Stimulated activated CD4-positive, alpha-beta T cell treated with anti-CD3 and anti-CD28 coated beads, Interleukin-12 subunit alpha, Interleukin-12 subunit beta, amount 100 ng/mL, for 4 hours (primary cell): ENCODE measurements at places on chromosomes 11 and 22.

DNA sequence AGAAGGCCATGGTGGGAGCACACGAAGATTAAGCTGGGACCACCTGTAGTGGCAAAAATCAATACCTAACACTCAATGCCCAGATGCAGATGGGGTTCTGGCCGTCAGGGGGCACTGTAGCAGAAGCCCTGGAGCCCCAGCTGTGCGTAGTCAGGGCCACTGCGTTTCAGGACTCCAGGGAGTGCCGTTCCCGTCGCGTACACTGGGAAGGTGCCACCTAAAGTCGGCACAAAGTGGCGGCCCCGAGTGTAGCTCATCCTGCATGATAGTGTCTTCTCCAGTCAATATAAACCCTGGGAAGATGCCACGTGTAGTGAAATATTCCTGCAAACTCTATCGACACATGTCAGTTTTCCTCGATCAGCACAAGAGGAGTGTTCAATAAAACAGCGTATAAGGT lies 123.8 kb upstream of the NTM start:
- DNase-seq: no peak

DNA sequence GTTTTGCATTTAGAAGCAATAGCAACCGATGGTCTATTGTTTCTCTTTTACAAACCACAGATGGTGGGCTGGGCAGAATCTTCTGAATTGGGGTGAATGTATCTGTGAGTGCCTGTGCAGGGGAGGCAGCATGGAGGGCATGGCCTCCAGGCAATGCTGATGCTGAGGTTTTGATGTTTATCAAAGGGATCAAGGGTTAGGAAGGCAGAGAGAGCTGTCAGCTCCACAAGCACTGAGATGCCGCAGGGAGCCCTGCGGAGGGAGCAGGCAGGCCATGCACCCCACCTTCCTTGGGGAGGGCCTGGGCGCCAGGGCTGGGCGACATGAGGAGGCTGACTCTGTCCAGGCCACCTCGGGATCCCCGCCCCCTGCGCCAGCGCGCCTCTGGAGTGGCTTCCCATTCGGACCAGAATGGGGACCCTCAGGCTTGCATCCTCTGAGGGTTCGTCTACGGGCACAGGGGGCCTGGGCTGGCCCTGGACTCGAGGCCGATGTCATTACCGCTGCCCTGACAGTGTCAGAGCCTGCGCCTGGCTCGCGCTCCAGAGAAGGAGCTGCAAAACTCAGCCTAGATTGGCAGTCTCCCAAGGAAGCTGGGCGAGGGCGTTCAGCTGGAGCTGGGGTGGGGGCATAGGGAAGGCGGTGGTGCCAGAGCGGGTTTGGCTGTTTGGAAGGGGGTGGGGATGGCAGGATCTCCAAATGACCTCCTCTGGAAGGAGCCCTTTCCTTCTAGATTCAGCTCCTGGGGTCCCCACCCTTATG lies 13.9 kb upstream of the TH start:
- no peak for DNase-seq

DNA sequence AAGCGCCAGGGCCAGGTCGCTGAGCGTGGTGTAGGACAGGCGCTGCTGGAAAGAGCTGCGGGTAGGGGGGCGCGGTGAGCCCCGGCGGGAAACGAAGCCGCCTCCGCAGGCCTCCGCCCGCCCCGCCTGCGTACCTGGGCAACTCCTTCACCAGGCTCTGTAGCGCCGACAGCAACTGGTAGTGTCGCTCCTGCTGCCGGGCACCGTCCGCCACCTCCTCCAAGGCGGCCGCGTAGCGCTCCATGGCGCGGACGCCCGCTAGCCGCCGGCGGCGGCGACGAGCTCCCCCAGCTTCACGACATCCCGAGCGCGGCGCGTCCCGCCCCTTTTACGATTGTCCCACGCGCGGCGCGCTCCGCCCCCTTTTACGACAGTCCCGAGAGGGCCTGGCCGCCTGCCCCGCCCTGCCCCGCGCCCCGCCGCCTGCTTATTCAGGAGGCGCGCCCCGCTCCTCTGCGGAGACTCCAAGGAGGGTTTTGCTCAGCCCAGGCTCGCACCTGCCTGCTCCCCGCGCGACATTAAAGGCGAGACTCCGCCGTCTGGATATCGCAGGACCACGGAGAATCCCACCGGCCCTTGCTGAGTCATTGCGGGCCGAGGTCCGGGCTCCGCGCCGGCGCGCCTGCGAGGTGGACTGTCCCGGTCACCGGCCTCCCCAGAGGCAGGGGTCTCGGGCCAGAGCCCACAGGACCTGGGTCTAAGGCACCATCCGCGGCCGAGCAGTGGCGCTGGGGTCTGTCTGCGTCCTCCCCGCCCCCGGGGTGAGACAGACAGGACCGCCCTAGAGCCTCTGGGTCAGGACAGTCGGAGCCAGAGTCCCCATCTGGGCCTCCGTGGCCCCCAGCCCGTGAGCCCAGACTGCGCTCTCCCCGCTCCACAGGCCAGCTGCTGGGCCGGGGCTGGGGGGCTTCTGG lies at the start of gene DGCR6L:
TSS of gene DGCR6L (minus strand) at position 316 of the 914 bp plus-strand sequence. CDS start at position 244, 72 bp downstream.
- peak; percentile 98 for DNase-seq

DNA sequence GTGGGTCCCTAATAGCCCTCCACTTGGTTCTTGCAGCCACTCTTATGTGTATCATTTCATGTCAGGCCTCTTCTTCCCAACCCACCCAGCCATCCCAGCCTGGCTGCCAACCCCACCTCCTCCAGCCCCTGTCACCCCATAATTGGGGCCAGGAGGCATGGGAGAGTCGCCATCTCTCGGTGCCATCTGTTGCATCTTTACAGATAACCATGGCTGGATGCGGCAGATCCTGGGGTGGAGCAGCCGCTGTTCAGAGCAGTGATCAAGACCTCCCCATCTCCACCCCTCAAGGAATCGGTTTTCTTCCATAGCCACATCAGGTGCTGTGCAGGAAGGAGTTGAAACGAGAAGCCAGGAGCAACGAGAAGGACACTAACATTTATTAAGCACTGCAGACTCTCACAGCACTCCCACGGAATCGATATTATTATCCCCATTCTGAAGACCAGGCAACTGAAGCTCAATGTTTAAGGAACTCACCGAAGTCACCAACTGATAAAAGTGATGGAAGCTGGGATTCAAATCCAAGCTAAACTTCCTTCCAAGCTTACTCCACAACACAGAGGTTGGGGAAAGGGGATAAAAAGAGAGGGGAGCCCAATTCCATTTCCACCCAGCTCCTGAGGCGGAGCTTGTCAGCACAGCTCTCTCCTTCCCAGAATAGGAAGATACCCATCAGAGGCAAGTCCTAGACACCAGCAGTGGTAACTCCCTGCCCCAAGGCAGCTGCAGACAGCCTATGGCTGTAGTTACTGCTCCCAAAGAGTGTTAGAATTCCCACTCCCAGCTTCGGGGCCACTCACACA lies 2.7 kb downstream of the SLC43A1 start:
- DNase-seq: no peak
